Ureter (tissue), 1 donor: ENCODE measurements at places on chromosomes 5 and 9. TPM values are rescaled to one million over a fixed set of nuclear protein-coding genes. Genes with fewer than 3 reads are reported as not detected.

GRCh38 chr5:150549735-150550134 is 41.8 kb downstream of the NDST1 start:
- no peak for DNase-seq

The OR1J2 gene
- 0.42 TPM for total RNA-seq

DNA sequence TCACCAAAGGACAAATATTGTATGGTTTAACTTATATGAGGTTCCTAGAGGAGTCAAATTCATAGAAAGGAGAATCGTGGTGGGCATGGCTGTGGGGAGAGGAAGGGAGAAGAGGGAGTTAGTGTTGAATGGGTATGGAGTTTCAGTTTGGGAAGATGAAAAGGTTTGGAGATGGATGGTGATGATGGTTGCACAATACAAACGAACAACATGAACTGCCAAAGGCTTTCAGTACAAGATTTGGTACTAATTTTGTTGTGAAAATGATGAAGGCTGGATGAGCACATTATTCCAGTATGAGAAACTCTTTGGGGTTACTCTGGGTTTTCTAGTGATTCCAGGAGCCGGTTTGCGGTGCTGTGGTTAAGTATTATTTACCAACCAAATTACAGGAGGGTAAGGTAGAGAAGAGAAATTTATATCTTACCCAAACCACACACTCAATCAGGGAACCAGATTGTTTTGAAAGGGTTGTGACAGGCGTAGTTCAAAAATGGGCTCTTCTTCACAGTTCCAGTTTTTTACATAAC is 112.0 kb upstream of the TBC1D2 start:
- DNase-seq: no peak

The IL7R gene
- 34.9 TPM for total RNA-seq

DNA sequence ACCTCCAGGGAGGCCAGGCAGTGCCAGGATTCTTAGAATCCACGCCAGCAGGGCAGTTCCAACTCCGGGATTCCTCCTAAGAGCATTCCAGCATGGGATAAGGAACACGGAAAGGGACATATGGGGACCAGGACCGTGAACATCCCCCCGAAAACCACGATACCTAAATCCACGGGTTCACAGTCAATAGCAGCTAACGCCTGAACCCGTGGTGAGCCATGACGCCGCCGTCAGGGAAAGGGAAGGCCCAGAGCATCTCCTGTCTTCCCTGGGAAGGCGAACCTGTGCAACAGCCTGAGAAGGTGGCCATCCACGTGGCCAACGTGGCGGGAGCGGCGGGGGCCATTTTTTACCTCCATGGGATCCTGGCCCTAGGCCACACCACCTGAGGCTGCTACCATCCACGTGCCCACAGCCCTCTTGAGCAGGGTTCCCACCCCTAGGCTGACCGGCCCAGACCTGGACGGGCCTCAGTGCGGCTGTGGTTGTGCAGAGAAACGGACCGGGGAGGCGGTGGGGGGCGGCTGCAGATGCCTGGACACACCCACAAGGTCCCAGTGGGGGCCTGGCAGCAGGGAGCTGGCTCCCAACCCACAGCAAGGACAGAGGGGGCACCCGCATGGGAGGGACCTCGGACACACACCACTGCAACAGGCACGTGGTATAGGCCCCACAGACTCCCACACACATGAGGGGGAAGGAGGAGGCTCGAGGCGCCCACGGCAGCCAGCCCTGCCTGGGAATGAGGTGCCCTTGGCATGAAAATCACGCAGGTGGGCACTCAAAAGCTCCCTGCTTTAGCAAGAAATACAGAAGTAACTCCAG is 42.8 kb downstream of the SLC12A7 start:
- no peak for DNase-seq

- DNase-seq: no peak
Observed at GRCh38 chr9:4137234-4137633, 162.6 kb downstream of the GLIS3 start.

The KYAT1 gene
- total RNA-seq: 13.0 TPM

DNA sequence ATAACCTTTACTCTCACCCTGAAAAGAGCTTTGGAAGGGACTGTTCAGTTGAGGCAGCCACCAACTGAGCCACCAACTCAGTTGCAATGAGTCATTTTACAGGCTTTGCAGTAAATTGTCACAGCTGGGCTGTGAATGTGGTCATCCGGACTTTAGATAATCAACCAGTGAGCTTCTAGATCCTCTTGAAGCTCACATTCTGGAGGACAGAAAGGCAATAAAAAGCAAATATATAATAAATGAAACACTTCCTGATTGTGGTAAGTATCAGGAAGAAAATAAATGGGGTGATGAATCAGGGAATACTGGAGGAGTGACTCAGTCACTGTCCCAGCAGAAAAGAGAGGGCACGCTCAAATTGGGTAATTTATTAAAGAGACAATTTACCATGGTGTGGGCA is 13.2 kb upstream of the C5orf58 start:
- no peak for DNase-seq

- DNase-seq: no peak
Observed at GRCh38 chr9:88481933-88482332, 53.0 kb upstream of the NXNL2 start.

The POU5F2 gene
- total RNA-seq: 4.9 TPM

The PCDHGA11 gene
- 5.1 TPM for total RNA-seq

- no peak for DNase-seq
Observed at GRCh38 chr5:8094304-8094703, 225.4 kb downstream of the MTRR start.

DNA sequence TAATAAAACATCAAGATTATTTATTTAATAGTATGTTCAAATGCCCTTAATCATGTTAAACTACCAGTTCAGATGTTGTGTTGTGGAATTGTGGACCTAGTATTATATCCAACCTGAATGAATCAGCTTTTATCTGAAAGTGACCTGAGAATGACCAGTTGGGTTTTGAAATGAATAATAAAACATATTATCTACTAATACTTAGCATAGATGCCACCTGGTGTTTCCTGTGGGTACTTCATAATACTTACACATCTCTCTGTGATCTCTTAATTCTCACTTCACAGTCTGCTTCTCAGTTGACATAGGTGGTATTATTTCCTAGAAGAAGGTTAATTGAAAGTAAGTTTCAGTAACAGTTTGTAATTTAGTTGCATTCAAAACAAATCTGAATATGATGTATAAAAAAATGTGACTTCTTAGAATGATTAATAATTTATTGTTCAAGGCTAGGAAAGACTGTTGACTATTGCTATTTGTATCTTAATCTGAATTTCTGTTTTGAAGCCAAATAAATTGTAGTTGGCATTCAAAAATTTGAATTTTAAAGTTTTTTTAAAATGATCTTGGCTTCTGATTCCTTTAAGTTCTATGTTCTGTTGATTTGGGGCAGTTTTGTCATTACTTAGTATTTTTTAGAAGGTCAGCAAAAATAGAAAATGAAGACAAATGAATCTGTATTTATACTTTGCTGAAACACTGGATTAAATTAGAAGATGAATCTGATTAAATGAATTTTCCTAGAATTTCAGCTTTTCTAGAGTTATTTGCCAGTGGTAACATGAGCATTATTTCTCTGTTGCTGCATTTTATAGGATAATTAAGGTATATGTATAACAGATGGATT is 48.2 kb downstream of the KIF2A start:
- DNase-seq: no peak

The PDE6A gene
- not detected for total RNA-seq

DNA sequence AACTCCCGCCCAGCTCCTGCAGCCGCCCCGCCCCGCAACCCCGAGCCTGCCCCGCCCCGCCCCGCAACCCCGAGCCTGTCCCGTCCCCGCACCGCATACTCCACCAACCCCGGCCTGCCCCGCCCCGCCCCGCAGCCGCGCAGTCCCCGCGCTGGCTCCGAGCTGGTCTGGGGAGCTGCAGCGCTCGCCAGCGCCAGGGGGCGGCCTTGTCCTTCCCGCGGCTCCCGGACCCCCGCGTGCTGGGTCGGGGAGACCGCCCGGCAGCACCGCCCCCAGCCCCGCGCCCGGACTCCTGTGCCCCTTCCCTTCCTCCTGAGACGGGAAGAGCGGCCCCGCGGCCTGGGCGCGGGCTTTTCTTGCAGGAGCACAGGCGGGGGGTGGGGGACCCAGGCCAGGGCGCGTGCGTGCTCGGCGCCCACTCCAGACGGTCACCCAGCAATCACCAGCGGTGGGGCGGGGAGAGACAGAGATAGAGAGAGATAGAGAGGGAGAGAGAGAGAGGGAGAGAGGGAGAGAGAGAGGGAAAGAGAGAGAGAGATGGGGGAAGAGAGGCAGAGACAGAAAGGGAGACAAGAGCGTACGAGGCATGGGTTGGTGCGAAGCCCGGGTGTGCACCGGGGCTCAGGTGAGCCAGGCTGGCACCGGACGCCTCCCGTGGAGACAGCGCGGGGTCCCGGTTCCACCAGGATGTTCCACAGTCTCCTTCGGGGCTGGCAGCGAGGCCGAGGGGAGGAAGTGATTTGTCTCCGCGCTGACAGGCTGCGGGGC is 14.7 kb upstream of the TMEM250 start:
- no peak for DNase-seq

DNA sequence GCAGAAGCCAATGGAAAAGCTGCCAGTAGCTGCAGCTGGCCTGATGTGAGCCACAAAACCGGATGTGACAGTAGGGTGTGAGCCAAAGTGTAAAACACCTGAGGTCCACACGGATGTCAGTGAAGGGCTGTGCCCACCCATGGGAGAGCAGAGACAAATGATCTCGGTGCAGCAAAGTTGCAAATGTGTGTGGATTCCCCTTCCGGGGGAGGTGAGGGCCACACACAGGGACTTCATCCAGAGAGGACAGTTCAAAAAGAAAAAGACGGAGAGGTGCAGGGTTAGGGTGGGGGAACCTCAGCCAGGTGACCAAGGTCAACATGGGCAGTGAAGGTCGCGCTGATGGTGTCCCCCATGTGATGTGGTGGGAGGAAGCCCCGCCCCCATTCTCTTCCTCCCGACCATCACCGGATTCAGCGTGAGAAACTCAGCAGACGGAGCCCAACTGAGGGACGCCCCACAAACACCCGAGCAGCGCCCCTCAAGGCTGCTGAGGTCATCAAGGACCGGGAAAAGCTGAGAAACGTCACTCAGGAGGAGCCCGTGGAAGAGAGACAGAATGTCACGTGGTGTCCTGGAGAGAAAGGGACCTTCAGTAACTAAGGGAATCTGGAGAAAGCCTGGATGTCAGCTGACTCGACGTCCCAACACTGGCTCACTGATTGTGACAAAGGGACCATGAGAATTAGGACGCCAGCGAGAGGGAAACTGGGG is 11.4 kb upstream of the PTGDS start:
- DNase-seq: no peak

DNA sequence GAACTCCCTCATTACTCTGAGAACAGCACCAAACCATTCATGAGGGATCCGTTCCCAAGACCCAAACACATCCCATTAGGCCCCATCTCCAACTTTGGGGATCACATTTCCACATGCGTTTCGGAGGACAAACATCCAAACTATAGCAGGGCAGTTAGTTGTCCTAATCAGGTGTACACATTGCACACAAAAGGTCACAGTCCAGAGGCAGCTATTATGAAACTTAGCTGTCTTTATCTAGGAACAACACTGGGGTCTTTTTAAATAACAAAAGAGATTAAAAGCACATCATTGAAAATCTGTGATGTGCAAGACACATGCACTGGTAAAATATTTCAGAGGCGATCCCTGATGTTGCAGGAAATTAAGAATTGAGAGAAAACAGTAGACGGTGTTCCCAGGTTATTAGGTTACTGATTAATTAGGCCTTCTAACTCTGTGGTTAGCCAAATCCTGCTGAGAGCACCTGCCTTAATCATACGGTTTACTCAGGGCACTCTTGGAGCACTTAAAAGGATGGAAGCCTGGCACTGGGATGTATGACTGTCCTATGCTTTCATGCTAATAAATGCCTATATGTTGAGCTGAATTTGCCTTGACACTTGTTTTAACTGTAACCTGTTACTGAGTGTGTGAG is 1574.5 kb upstream of the WWC1 start:
- no peak for DNase-seq

- no peak for DNase-seq
Observed at GRCh38 chr9:13598738-13599137, 319.2 kb upstream of the MPDZ start.

The PLAC8L1 gene
- total RNA-seq: 1.1 TPM

- no peak for DNase-seq
Observed at GRCh38 chr9:21030389-21031035, 928 bp downstream of the HACD4 start.

GRCh38 chr5:14502294-14502690 is 79.3 kb upstream of the OTULINL start:
- DNase-seq: no peak

- DNase-seq: no peak
Observed at GRCh38 chr5:148697180-148697808, 43.0 kb upstream of the HTR4 start.
